ENCODE measurements at places on chromosomes 1 and 21.

DNA sequence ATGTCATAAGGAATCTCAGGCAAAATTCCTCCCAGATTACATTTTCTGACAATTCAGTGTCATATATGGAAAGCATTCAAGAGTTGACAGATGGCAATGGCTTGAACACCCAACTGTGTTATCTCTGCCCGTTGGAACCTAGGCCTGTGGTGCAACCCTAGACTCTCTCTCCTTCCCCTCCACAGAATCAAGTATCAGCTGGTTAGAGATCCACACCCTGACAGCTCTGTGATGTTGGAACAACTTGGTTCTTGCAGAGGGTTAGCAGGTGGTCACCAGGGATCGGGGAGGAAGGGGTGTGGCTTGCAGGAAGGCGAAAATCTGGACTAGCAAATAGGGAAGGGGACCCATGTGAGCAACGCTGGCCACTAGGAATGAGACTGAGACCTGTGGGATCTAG, 26.3 kb downstream of the PCSK9 start:
- H3K36me3 ChIP-seq, result peaks cover 30% of the 10 kb centered on the region
- no peak for DNase-seq
- no peak overlapping the region for H3K4me3 ChIP-seq
- no peak overlapping the region for H3K27ac ChIP-seq
- peaks cover 5% of the 10 kb centered on the region for H3K4me1 ChIP-seq
- no peaks in the 10 kb centered on the region for H3K27me3 ChIP-seq

GRCh38 chr1:91673613-91674012, 173.0 kb downstream of the CDC7 start:
- H3K27ac ChIP-seq, result no peak overlapping the region
- no peak for DNase-seq
- no peak overlapping the region for H3K4me3 ChIP-seq
- no peaks in the 10 kb centered on the region for H3K4me1 ChIP-seq
- no peaks in the 10 kb centered on the region for H3K27me3 ChIP-seq

DNA sequence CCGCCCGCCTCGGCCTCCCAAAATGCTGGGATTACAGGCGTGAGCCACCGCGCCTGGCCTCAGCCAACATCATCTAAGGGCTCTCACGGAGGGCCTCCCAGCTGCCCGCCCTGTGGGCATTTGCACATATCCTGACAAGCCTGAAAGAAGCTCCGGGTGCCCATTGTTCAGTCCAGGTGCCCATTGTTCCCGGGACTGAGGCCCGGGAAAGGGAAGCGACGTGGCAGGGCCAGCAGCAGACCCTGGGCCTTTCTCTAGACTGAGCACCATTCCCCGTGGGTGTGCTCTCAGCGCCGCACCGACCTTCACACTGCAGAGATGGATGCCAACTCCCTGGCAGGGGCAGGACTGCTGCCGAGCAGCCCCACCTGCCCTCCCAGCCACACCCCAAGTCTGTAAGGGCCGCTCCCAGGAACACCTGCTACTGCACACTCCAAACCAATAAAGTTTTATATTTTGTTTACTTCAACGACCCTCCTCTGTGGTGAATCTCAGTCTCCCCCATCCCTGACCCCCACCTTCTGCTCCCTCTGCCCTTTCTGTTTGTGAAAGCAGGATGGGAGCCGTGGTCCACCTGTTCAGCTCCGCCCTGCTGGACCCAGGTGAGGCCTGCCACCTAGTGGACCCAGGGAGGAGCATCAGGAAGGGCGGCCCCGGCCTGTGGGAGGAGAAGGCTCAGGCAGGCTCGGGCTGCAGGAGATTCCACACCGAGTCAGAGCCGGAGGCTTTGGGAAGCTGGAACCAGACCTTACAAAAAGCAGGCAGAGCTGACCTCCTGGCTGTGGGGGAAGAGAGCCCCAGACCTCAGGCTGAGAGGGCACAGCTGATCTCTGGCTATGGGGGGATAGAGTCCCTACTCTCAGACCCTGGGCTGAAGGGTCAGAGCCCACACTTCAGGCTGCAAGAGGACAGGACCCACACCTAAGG, 1.1 kb upstream of the TMEM82 start:
- H3K27ac ChIP-seq, result no peak overlapping the region
- no peak overlapping the region for H3K4me3 ChIP-seq
- peak; percentile 71 for DNase-seq
- no peaks in the 10 kb centered on the region for H3K27me3 ChIP-seq
- H3K4me1 ChIP-seq, result peaks cover 5% of the 10 kb centered on the region

GRCh38 chr1:25771221-25772114, 28.5 kb upstream of the SELENON start:
- peak overlapping the region; percentile 9 for H3K4me3 ChIP-seq
- peak; percentile 53 for DNase-seq
- H3K36me3 ChIP-seq, result no peaks in the 10 kb centered on the region
- peak overlapping the region; percentile 7 for H3K27ac ChIP-seq
- peaks cover 49% of the 10 kb centered on the region for H3K27me3 ChIP-seq

GRCh38 chr1:207579436-207579799, 65.5 kb upstream of the CR1L start:
- no peak for DNase-seq

GRCh38 chr1:98709906-98710305, 48.4 kb downstream of the SNX7 start:
- no peak overlapping the region for H3K4me3 ChIP-seq
- no peak overlapping the region for H3K27ac ChIP-seq
- DNase-seq, result no peak
- H3K27me3 ChIP-seq, result no peaks in the 10 kb centered on the region
- H3K4me1 ChIP-seq, result peaks cover 11% of the 10 kb centered on the region

- DNase-seq, result no peak
- H3K36me3 ChIP-seq, result no peaks in the 10 kb centered on the region
- no peak overlapping the region for H3K4me3 ChIP-seq
- H3K4me1 ChIP-seq, result no peaks in the 10 kb centered on the region
- H3K27me3 ChIP-seq, result no peaks in the 10 kb centered on the region
These were observed 94.8 kb upstream of the KIAA0040 start for GRCh38 chr1:175287377-175287776.

DNA sequence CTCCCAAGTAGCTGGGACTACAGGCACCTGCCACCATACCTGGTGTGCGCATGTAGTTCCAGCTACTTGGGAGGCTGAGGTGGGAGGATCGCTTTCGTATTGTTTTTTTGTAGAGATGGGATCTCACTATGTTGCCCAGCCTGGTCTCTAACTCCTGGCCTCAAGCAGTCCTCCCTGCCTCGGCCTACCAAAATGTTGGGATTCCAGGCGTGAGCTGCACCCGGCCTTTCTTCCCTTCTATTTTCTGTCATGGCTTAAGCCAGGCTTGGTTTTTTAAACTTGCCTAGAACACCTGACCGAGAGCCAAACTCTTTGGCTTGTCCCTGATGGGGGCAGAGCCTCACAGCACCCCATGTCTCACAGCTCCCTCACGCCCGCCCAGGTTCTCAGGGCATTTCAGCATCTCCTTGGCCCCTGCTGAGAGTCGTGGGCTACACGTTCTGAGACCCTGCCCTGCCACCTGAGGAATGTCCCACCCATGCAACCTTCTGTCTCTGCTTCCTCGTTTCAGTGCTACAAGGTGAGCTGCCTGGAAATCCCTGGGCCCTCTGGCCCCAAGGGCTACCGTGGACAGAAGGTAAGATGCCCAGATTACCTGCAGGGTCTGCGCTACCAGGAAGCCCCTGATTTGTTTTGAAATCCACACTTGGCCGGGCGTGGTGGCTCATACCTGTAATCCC, 15.7 kb downstream of the COL6A2 start:
- DNase-seq, result peak; percentile 15
- H3K4me3 ChIP-seq, result no peak overlapping the region
- H3K36me3 ChIP-seq, result peaks cover 14% of the 10 kb centered on the region
- no peak overlapping the region for H3K27ac ChIP-seq

- H3K4me3 ChIP-seq, result no peak overlapping the region
- peaks cover 11% of the 10 kb centered on the region for H3K4me1 ChIP-seq
- DNase-seq, result no peak
These were observed 73.7 kb downstream of the LRRC8C start for GRCh38 chr1:89706700-89707012.

GRCh38 chr1:39089931-39090521, 63.9 kb downstream of the NDUFS5 start:
- H3K36me3 ChIP-seq, result no peaks in the 10 kb centered on the region
- no peak overlapping the region for H3K4me3 ChIP-seq
- peaks cover 10% of the 10 kb centered on the region for H3K4me1 ChIP-seq
- no peak overlapping the region for H3K27ac ChIP-seq
- H3K27me3 ChIP-seq, result peaks cover 14% of the 10 kb centered on the region
- DNase-seq, result no peak

DNA sequence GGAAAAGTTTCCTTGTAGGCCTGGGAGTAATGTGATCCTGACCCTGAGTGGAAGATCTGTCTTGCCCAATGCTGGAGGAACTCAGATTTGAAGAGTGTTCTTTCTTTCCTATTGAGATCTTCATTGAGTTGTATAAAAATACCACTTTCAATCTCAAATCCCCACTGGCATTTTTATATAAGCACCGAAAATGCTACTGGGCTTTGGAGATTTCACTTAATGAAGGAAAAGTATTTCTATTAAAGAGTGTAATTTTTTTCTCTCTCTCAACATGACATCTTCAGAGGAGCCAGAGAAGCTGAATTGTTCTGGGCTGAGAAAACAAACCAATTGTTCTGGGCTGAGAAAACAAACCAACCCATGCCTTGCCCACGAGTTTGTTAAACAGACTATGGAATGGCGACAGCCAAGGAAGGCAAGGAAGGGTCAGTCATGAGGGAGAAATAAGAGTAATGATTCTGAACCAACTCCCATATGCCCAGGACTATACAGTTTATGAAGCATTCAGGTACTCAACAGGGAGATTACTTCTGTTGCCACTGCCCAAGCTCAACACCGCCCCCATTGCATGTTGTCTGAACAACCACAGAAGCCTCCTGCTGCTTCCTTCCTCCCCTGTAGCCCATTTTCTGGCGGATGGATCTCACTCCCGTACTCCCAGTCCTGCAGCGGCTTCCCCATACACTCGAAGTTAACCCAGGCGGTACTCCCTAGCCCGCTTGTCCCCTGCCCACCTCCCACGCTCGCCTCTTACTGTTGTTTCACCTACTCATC, 103.2 kb downstream of the BEND5 start:
- no peaks in the 10 kb centered on the region for H3K36me3 ChIP-seq
- no peak overlapping the region for H3K4me3 ChIP-seq
- peaks cover 56% of the 10 kb centered on the region for H3K27me3 ChIP-seq
- no peak for DNase-seq
- no peak overlapping the region for H3K27ac ChIP-seq
- H3K4me1 ChIP-seq, result no peaks in the 10 kb centered on the region

- no peaks in the 10 kb centered on the region for H3K27me3 ChIP-seq
- no peak overlapping the region for H3K4me3 ChIP-seq
- peaks cover 14% of the 10 kb centered on the region for H3K36me3 ChIP-seq
- no peak for DNase-seq
- peaks cover 44% of the 10 kb centered on the region for H3K4me1 ChIP-seq
These were observed 24.4 kb downstream of the ZBTB17 start for GRCh38 chr1:15951341-15952153.

GRCh38 chr21:45578811-45579381, 36.7 kb upstream of the SLC19A1 start:
- no peak overlapping the region for H3K4me3 ChIP-seq
- no peak overlapping the region for H3K27ac ChIP-seq
- no peaks in the 10 kb centered on the region for H3K4me1 ChIP-seq
- no peak for DNase-seq
- H3K36me3 ChIP-seq, result no peaks in the 10 kb centered on the region

DNA sequence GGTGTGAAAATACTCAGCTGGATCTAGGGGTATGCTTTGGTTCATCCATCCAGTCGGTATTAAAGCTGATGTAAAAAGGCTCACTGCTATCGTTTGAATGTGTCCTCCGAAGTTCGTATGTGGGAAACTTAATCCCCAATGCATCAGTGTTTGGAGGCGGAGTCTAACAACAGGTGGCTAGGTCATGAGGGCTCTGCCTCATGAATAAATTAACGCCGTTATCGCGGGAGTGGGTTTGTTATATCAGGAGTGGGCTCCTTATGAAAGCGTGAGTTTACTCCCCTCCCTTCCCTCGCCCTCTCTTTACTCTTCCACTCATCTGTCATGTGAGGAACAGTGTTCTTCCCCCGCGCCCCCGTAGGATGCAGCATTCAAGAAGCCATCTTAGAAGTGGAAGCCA, 48.9 kb upstream of the ZNF281 start:
- no peaks in the 10 kb centered on the region for H3K27me3 ChIP-seq
- H3K27ac ChIP-seq, result no peak overlapping the region
- no peak overlapping the region for H3K4me3 ChIP-seq
- H3K36me3 ChIP-seq, result no peaks in the 10 kb centered on the region
- DNase-seq, result no peak

DNA sequence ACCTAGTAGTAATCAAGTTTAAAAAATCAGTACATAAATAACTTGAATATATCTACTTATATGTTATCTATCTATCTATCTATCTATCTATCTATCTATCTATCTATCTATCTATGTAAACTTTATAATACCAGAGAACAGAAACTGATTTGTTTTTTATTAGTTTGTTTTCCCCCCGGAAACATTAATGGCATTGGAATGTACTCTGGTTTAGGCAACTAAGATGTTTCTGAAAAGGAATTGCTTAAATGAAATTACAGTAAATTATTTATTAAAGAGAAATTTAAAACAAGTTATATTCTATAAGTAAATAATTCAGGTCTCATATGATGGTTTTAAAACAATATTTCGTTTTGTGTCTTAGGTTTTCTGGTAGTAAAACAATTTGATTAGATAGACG, 681.0 kb upstream of the ADAMTS5 start:
- H3K4me1 ChIP-seq, result no peaks in the 10 kb centered on the region
- no peak overlapping the region for H3K27ac ChIP-seq
- H3K36me3 ChIP-seq, result no peaks in the 10 kb centered on the region
- no peaks in the 10 kb centered on the region for H3K27me3 ChIP-seq

Data from mesothelial cell of epicardium (in vitro differentiated cells).